ENCODE measurements at places on chromosomes 16 and 17. TPM values are rescaled to one million over a fixed set of nuclear protein-coding genes. Genes with fewer than 3 reads are reported as not detected.

Gene HOXB1
- not detected for polyA plus RNA-seq

Gene CDH16
- polyA plus RNA-seq, result 2.7 TPM

Gene FBXL19
- polyA plus RNA-seq, result 47.0 TPM

- no peak for DNase-seq
Observed at GRCh38 chr16:383326-384051, 1.7 kb upstream of the PGAP6 start.

Measured in testis (tissue), 5 donors.